ENCODE measurements at places on chromosomes 3 and 15. TPM values are rescaled to one million over a fixed set of nuclear protein-coding genes. Genes with fewer than 3 reads are reported as not detected.

CIP2A gene
- total RNA-seq = 11.6 TPM

GMPPB gene
- 20.9 TPM for total RNA-seq

HSPBAP1 gene
- total RNA-seq = 3.6 TPM

U2SURP gene
- total RNA-seq = 53.2 TPM

PYGO1 gene
- 14.9 TPM for total RNA-seq

GPR149 gene
- 1.7 TPM for total RNA-seq

C3orf49 gene
- total RNA-seq = not detected

MINAR1 gene
- 3.9 TPM for total RNA-seq

INSYN1 gene
- 9.6 TPM for total RNA-seq

LMAN1L gene
- 1.2 TPM for total RNA-seq

SLC15A2 gene
- total RNA-seq = 12.0 TPM

GRCh38 chr15:58504674-58505234 lies 73.0 kb downstream of the LIPC start:
- no peak for DNase-seq

DNA sequence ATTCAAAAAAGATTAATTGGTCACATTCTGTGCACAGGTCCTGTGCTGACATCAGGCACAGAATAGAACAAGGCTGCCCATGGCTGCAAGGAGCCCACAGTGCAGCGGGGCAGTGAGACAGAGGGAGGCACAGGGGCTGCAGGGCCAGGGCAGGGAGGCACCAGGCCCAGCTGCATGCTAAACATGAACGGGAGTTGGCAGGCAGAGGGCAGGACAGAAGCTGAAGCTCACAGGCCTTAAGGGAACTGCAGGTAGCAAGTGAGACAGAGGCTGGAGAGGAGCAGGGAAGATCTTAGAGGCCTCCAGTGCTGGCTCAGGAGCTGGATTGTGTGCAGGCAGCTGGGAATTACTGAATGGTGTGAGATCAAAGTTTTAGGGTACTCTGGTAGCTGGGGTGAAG lies 26.2 kb downstream of the IDH3A start:
- no peak for DNase-seq

GRCh38 chr15:100601163-100601562 lies 821 bp downstream of the LINS1 start:
- peak; percentile 3 for DNase-seq

DNA sequence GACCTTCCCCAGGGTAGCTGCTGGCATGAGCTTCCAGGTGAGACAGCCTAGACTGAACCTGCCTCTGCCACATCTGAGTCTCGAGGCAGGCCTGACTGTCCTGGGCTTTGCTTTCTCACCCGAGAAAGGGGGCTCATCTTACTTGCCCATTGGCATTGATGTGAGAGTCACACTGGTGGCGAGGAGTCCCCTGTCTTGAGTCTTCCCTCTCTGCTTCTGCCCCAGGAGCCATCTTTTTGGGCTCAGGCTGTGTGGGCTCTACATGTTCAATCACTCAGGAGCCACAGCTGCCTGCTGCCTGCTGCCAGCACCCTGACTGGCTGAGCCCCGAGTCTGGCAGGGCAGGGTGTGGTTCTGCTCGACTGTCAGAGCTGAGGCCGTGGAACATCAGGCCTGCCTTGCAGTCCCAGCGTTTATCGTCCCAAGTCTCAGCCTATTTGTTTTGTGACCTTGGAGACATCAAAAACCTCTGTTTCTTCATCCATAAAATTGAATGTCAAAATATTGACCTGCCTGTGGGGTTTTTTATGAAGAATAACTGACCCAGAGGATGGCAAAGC lies 132.5 kb downstream of the DNAJB8 start:
- DNase-seq = peak; percentile 50

GRCh38 chr3:127003601-127004280 lies 20.8 kb downstream of the PLXNA1 start:
- no peak for DNase-seq

GRCh38 chr3:194306109-194306686 lies 44.9 kb downstream of the CPN2 start:
- DNase-seq = no peak

DNA sequence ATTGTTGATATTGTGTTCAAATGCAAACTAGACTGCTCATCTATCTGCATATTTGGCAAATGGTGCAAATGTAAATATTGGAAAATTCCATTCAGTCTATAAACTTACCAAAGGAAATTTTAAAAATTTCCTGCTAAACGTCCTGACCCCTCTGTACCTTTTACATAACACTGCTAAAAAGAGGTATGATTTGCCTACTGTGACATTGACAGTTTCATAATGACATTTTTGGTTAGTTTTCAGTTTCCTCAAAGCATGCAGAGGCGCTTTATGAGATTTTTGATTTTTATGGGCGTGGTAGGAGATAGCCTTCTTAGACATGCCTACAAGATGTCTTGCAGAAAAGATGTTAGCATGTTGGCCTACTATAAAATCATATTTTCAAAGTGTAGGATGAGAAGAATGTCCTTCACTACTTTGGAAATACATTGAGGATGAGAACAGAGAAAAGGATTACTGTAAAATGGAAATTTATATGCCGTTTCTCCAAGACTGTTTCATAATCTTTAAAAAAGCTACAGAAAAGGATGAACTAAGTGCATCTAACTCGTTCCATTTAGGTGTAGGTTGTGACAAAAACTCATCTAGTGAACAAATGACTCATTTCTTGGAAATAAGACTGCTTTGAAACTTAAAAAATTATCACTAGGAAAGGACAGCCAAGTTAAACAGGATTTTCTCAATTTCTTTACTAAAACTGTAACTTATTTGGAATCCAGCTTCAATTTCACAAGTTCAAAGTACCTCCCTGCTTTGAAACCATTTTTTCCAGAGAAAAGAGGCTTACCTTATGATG lies 14.5 kb upstream of the ISLR start:
- no peak for DNase-seq

- no peak for DNase-seq
Measured at GRCh38 chr3:46460051-46460450, 4.7 kb downstream of the LTF start.

GRCh38 chr3:177977381-177978158 lies 558.7 kb upstream of the KCNMB2 start:
- peak; percentile 10 for DNase-seq

DNA sequence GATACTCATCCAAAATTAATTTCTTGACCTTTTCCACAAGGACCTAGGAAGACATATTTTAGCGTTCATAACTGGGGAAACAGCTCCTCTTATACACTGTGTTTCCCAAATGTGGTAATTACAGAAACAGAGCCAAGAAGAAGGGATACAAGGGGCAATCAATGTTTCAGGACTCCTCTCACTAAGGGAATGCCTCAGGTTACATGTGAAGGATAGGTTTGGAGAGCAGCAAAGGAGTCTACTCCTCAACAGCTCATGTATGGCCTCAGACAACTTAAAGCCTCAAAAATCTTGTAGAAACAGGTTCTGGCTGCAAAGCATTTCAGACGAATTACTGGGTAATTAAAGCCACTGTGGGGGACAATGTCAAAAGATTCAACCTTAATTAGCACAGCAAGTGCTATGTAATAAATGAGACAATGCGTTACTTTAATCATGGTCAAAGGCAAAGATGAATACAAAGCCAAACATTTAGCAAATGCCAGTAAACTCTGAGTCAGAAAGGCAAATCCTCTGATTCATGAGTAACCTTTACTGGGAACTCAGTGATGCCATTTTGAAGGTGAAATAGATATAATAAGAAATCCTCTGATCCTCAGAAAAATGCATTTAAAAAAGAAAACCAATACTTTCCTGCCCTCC lies 1111.2 kb downstream of the TUSC7 start:
- DNase-seq = no peak

- DNase-seq = no peak
Measured at GRCh38 chr3:124699686-124700396, 30.4 kb upstream of the UMPS start.

DNA sequence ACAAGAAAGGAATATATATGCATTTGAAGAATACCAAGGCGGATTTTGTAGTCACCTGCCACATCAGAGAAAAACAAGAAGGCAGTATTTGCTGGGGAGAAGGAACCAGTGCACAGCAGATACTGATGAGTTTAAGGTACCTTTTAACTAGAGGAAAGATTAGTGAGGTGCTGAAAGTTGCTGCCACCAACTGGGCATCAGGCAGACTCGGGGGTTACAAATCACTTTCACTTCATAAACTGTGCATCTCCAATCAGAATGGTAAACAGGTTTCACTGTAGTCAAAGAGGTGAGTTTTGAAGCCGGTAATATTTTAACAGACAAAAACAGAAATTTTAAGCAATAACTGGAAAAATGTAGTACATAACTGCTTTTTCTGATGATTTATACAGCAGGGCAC lies 4.1 kb downstream of the FBN1 start:
- DNase-seq = no peak

GRCh38 chr3:122088531-122088930 lies 33.4 kb downstream of the CD86 start:
- DNase-seq = no peak

DNA sequence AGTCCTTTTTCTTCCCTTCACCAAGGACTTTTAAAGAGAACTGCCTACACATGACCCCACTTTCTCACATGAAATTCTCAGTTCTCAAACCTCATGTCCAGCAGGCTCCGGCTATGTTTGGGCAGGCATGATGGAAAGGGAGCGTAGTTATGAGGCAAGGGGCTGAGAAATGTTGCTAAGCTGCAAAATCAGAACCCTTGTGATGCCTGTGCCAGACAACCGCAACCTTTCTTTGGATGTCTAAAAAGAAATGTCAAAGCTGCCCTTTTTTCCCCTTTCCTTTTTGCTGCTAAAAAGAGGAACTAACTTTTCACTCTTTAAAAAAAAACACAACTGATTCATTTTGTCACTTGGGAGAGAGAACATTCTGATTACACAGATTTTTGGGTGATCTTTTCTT lies 19.2 kb downstream of the GNB4 start:
- peak; percentile 50 for DNase-seq

GRCh38 chr15:50880651-50881114 lies 27.8 kb upstream of the AP4E1 start:
- DNase-seq = no peak

- DNase-seq = no peak
Measured at GRCh38 chr3:51887620-51888019, 12.2 kb upstream of the IQCF5 start.

- no peak for DNase-seq
Measured at GRCh38 chr15:82923744-82924143, 28.8 kb downstream of the HOMER2 start.

DNA sequence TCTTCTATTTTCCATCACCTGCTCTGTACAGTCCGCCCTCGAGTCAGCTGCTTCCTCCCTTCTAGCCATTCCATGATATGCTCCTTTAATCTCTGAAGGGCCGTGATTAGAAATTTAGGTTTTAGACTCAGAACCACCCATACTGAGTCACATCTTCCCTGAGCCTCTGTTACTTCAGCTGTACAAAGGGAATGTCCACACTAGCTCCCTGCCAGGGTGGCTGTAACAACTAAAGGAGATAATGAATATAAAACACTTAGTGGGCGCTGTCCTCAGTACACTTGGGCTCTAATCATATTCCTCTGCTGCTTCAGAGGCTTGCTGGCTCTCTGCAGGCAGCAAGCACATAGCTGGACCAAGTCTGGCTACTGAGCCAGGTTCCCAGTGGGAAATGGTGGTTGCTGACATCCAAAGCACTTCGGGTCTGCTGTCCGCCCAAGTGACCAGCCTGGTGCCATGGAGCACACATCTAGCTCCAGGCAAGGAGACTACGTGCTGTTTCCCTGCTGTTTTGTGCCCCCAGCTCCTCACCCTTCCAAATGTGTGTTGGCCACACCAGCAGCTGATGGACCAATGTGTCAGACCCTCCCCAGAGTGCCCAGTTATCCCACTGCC lies 901 bp upstream of the CHST14 start:
- DNase-seq = peak; percentile 25

- no peak for DNase-seq
Measured at GRCh38 chr3:45690336-45691035, 1.3 kb downstream of the SACM1L start.

DNA sequence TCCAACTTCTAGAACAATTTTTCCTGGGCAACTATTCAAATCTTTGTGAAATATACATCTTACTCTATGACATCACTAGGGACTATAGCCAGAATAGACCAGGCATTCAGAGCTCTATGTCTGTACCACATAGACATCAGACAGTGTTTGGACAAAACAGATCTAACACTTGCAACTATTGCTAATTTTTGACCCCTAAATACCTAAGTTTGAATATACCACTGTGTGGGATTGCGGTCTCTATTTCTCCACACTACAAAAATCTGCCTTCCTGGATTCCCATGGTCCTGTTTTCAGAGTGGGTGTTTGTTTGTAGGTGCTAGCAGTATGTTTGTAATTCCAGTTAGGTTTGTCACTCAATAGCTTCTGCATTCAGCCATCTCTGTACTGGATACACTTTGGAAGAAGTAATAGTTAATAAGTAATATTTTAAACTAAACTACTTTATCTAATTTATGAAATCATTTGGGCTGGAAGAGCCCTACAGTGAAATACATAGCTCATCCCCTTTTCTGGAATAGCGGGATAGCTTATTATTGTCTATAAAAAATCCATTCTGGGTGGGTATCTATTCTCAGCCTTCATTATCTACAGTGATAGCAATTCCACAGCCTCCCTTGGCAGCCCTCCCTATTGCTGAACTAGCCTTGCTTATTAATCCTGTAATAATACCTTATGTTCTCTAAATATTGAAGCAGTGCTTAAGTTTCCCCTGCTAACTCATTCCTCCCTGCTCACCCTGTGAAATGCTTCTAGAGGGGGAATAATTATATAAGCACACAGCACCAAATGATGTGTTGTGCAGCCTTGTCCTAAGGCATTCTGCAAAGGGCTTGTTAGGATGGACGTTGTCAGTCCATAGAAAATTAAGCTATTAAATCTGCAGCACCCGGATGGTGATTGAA lies 49.4 kb downstream of the RBMS3 start:
- no peak for DNase-seq

- DNase-seq = no peak
Measured at GRCh38 chr3:97958396-97958795, 13.8 kb downstream of the RIOX2 start.

DNA sequence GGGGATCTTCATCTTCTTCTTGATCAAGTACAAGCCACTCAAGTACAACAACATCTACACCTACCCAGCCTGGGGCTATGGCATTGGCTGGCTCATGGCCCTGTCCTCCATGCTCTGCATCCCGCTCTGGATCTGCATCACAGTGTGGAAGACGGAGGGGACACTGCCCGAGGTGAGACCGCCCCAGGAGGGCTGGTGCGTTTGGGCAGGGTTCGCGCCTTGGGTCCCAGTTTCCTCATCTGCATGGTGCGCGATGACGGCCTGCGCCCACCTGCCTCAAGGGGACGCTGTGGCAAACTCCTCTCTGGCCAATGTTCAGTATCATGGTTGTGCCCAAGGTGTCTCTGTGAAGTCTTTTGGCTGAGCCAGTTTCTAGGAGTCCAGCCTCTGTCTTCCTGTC lies 57.5 kb upstream of the SLC6A1 start:
- DNase-seq = no peak

- DNase-seq = peak; percentile 70
Measured at GRCh38 chr3:54853573-54854404, 74.1 kb downstream of the LRTM1 start.

- DNase-seq = no peak
Measured at GRCh38 chr15:38294126-38294525, 41.5 kb downstream of the SPRED1 start.

GRCh38 chr3:43388175-43388574 lies 101.8 kb downstream of the SNRK start:
- no peak for DNase-seq

Data from umbilical cord (tissue), 2 donors.